EH (cell line): ENCODE measurements at places on chromosomes 1 and 21.
A peak's percentile ranks its signal among the peaks of the same experiment; 100 is the strongest.

DNA sequence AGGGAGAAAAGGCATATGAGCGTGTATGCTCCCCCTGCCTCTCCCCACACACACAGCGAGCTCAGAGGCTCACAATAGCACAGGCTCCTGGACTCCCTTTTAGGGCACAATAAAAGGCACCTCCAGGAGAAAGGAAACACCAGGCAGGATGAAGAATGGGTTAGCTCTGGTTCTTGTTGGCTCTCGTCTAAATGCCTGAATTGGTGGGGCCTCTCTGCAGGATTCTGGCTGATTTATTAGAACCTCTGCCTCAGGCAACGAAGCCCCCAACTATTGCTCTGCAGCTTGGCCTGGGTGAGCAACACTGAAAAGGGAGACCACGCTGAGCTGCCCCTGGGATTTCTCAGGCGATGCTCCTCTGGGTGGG, 590.9 kb upstream of the PLXNA2 start:
- no peak for DNase-seq

- DNase-seq: no peak
These were observed 156.8 kb upstream of the KCND3 start for GRCh38 chr1:112146201-112146715.

DNA sequence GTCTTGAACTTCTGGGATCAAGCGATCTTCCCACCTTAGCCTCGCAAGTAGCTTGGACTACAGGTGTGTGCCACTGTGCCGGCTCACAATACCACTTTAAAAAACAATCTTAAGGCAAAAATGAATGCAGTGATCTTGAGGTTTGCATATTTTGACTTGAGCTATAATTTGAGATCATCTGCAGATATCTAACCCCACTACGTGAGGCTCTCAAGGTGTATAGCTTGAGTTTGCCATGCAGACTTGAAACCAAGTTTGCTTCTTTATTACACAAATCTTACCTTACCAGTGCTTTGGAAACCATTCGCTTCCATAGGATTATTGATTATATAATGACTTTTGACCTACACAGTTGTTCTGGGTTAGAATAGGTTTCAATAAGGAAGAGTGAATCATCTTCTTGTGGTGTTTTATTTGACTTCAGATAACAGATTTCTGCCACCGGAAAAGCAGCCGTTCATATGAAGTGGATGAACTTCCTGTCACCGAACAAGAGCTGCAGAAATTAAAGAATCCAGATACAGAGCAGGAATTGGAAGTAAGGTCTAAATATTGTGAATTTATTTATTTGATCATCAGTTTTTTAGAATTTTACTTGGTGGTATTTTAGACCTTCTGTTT, 155.1 kb downstream of the VPS13D start:
- no peak for DNase-seq

DNA sequence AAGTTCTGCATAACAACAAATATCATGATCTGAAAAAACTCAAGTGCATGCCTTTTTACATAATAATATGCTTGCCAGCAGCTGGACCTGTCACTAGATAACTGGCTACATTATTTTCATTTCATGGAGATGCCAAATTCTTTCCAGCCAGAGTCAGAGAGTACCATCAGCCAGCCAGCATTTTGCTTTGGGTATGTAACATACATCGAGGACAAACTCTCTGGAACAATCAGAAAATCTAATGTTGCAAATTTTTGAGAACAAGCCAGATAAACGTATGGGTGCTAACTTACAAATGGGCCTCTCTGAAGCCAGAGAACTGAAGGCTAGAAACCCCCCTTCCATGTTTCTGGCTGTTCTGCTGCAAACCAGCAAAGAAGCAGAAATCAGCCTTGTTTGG, 76.3 kb upstream of the BACE2 start:
- no peak for DNase-seq

GRCh38 chr1:214208460-214208859, 72.5 kb upstream of the SMYD2 start:
- DNase-seq: no peak

DNA sequence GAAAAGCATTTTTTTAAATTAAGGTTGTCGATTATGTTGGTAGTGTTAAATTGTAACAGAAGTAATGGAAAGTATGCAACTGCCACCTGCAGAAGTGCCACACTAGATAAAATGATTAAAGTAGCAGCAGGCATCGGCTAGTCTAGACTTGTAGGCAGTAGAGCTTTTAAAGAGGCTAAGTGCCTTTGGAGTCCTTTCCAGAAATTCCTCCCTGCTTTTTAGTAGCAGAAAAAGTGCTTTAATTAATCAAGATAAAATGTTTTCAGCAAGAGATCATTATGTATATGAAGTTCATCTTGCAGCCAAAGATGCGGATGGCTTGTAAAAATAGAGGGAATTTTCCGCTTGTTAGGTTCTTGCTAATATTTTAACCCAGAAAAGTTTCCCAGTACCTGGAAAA, 87.1 kb upstream of the LRRC8D start:
- DNase-seq: no peak

DNA sequence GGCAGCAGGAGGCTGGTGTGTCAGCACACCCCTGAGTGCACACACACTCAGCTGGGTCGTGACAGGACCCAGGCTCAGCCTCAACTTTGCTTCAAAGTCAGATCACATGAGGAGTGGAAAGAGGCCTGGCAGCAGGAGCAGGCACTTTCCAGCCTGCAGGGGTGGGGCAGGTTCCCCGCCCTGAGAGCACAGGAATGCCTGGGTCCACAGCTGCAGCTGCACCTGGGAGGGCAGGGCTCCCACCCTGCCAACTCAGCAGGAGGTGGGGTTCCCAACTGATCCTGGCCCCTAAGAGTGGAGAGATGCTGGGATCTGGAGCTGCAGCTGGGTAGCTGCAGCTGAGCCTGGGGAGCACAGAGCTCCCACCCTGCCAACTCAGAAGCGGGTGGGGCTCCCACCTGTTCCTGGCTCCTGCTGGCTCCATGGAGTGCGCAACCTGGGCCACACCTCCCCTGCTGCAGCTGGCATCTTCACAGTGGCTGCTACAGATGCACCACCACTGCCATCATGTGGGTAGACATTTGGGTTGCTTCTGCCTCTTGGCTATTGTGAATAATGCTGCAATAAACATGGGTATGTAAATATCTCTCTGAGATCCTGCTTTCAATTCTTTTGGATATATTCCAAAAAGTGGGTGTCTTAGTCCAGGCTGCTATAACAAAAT, 415.4 kb downstream of the TTLL7 start:
- peak; percentile 40 for DNase-seq

DNA sequence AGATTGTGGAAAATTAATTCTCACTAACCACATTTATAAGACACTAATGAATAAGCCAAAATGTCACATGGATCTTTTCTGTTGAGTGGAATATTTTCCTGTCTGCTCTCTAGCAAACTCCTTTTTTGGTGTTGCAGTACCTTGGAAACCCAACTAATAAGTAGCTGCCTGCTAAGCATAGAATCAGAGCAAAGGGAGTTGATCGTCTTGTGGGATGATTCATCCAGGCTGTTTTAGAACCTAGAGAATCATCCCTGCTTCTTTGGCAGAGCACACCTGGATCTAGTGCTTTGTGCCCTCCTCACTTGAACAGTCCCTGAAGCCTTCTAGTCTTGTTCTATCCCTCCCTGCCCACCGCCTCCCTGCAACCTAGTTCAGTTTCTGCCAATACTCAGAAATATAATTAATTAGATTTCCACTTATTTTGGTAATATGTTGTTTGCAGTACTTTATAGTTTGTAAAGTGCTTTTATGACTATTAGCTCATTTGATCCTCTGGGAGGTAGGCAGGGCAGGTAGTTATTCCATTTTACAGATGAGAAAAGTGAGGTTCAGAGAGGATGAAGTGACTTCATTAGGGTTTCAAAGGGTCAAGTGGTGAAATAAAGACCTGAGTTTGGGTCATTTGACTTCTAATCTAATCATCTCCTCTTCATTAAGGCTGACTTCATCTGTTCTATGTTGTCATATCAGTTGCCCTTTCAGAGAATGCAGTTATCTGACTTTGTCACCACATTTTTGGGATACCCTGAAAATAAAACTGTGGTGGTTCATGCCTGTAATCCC, 2.5 kb downstream of the AGO4 start:
- peak; percentile 60 for DNase-seq

DNA sequence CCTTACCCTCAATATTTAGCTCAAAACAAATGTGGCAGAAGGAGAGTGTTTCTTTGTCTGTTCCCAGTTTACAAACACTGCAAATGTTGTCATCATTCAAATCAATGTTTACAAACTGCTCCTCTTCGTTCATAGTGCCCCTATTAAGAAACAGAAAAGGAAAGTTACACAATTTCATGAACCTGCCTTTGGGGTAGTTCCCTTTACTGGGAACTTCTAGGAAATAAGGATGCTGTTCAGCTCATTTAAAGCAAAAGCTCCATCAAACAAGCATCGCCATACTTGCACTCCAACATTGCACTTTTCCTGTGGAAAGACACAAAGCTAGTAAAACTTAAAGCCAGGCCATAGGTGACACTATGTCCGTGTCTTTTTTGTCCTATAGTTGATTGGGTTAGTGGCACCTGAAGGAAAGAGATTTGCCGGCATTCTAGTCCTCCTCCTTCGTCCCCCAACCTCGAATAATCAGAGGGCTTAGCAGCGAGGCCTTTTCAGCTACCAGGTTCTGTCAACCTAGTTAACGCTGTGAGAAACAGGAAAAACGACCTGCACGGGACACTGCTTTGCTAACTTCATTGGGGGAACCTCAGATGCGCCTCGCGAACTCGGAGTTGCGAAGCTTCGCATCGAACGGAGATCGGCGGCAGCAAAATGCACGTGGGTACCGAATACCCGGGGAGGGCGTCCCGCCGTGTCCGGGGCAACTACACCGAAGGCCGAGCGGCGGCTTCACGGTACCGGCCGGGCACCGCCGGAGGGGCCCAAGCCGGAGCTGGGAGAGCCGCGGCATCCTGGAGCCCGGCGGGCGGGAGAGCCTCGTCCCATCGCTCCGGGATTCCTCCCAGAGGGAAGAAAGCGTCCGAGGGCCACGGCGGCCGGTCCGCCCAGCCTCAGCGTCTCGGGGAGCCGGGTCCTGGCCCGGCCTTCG, 706 bp downstream of the C21orf91 start:
- peak; percentile 41 for DNase-seq
